ENCODE measurements at places on chromosomes 3 and 15. TPM values are rescaled to one million over a fixed set of nuclear protein-coding genes. Genes with fewer than 3 reads are reported as not detected.

- peaks cover 7% of the 10 kb centered on the region for H3K4me1 ChIP-seq
- no peak overlapping the region for H3K27ac ChIP-seq
- peaks cover 6% of the 10 kb centered on the region for H3K36me3 ChIP-seq
- H3K27me3 ChIP-seq = no peaks in the 10 kb centered on the region
These were observed 3.9 kb upstream of the VILL start for GRCh38 chr3:37986479-37987314.

DNA sequence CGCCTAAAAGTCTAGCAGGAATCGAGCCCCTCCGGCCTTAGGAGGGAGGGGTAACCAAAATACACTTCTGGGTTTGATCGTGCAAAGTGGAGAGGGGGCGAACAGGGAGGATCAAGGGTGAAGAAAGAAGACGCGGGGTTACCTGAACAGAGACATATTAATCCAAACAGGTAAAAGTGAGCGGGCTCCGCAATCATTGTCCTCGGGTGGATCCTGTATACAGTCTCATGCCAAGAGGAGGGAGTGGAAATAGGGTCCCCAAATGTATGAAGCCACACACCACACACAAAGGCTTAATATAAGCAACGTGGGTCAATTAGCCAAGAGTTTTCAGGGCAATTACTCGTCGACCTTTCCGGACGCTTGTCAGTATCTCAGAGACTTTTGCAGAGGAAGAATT, 749.5 kb downstream of the ROBO1 start:
- DNase-seq = no peak
- H3K27ac ChIP-seq = no peak overlapping the region
- H3K4me3 ChIP-seq = no peak overlapping the region
- H3K27me3 ChIP-seq = no peaks in the 10 kb centered on the region

DNA sequence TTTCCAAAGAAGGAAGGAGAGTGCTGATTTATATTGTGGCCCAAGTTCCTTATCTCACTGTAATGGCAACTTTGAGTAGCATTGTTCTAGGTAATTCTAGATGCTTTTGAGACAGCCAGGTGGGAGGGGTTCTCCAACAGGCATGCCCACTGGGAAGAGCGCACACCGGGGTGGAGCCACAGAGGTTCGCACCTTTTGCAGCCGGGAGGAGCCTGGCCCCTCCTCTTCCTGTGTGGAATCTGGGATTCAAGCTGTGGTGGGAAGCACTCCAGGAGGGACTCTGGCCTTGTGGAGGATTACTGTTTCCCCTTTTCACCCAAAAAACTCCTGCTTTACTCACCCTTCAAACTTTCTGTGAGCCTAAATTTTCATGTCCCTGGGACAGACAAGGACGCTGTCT, 53.1 kb downstream of the CFAP20DC start:
- DNase-seq = no peak
- no peaks in the 10 kb centered on the region for H3K36me3 ChIP-seq
- H3K27ac ChIP-seq = no peak overlapping the region
- H3K4me3 ChIP-seq = no peak overlapping the region
- H3K27me3 ChIP-seq = no peaks in the 10 kb centered on the region

GRCh38 chr3:197082871-197083270, 53.3 kb upstream of the MELTF start:
- H3K27ac ChIP-seq = no peak overlapping the region
- H3K4me1 ChIP-seq = peaks cover 7% of the 10 kb centered on the region
- H3K36me3 ChIP-seq = peaks cover 16% of the 10 kb centered on the region
- no peaks in the 10 kb centered on the region for H3K27me3 ChIP-seq
- H3K4me3 ChIP-seq = no peak overlapping the region

- peak overlapping the region; percentile 95 for H3K27ac ChIP-seq
- peaks cover 8% of the 10 kb centered on the region for H3K36me3 ChIP-seq
- no peaks in the 10 kb centered on the region for H3K27me3 ChIP-seq
- no peak for DNase-seq
- H3K4me3 ChIP-seq = peak overlapping the region; percentile 90
- H3K4me1 ChIP-seq = peaks cover 22% of the 10 kb centered on the region
These were observed 1.7 kb downstream of the KLHL24 start for GRCh38 chr3:183637106-183637486.

- H3K27ac ChIP-seq = no peak overlapping the region
- H3K4me3 ChIP-seq = no peak overlapping the region
- peaks cover 2% of the 10 kb centered on the region for H3K27me3 ChIP-seq
- DNase-seq = no peak
- H3K4me1 ChIP-seq = no peaks in the 10 kb centered on the region
- H3K36me3 ChIP-seq = no peaks in the 10 kb centered on the region
These were observed 641 bp downstream of the TRAT1 start for GRCh38 chr3:108823227-108823626.

DNA sequence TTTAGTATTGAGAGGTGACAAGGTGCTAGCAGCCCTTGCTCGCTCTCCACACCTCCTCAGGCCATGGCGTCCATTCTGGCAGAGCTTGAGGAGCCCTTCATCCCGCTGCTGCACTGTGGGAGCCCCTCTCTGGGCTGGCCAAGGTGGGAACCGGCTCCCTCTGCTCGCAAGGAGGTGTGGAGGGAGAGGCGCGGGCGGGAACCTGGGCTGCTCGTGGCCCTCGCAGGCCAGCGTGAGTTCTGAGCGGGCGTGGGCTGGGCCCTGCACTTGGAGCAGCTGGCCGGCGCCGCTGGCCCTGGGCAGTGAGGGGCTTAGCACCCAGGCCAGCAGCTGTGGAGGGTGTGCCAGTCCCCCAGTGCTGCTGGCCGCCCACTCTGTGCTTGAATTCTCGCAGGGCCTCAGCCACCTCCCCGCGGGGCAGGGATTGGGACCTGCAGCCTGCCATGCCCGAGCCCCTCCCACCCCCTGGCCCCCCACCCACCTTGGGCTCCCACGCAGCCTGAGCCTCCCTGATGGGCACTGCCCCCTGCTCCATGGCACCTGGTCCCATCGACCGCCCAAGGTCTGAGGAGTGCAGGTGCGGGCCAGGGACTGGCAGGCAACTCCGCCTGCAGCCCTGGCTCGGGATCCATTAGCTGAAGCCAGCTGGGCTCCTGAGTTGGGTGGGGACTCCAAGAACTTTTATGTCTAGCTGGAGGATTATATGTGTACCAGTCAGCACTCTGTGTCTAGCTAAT, 785.2 kb downstream of the DIPK2A start:
- no peak for DNase-seq
- H3K36me3 ChIP-seq = no peaks in the 10 kb centered on the region
- H3K27ac ChIP-seq = no peak overlapping the region
- H3K4me3 ChIP-seq = no peak overlapping the region
- no peaks in the 10 kb centered on the region for H3K27me3 ChIP-seq

GRCh38 chr3:172658344-172659245, 52.3 kb downstream of the NCEH1 start:
- peaks cover 11% of the 10 kb centered on the region for H3K4me1 ChIP-seq
- DNase-seq = no peak
- no peak overlapping the region for H3K4me3 ChIP-seq
- no peaks in the 10 kb centered on the region for H3K27me3 ChIP-seq
- H3K27ac ChIP-seq = peak overlapping the region; percentile 60

DNA sequence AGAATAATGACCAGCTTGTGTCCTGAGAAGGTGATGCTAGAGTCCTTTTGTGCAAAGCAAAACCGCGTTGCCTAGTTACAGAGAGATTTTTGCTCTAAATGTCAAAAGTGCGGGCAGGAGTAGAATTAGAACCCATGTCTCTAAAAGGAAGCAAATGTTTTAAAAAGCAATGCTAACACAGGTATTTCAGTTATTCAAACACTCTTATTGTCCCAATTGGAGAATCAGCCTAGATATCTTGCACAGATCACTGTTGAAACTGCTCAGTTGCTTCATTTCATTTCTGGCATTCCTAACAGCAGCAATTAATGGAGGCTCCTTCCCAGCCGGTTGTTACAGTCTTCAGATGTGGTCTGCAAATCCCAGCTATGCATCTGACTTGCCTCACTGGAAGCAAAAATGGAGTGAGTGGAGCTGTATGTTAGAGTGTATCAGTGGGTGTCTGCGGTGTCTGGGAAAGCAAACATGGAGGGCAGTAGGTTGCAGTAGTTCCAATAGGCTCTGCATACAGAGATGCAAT, 55.6 kb upstream of the SEMA6D start:
- no peak overlapping the region for H3K27ac ChIP-seq
- no peaks in the 10 kb centered on the region for H3K36me3 ChIP-seq
- no peaks in the 10 kb centered on the region for H3K27me3 ChIP-seq

GRCh38 chr3:192819001-192819569, 91.7 kb upstream of the FGF12 start:
- H3K36me3 ChIP-seq = no peaks in the 10 kb centered on the region
- H3K27me3 ChIP-seq = no peaks in the 10 kb centered on the region
- H3K4me1 ChIP-seq = peaks cover 34% of the 10 kb centered on the region
- peak overlapping the region; percentile 58 for H3K27ac ChIP-seq
- no peak for DNase-seq

DNA sequence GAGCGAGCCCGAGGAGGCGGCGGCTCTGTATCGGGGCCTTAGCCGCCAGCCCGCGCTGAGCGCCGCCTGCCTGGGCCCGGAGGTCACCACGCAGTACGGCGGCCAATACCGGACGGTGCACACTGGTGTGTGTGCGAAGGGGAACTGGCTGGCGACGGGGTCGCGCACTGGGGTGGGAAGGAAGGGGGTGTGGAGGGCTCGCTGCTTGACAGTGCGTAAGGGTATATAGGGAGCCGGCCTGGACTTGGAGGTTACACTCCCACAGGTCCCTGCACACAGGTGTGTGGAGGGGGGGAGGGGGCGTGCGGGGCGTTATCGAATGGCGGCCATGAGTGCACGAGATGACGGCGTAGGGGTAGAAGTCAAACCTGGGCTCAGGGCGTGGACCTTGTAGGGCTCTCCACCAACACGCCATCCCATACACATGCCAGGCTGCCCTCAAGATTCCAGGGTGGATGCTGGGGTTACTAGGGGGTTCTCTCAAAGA, 389 bp downstream of the APEH start:
- no peaks in the 10 kb centered on the region for H3K27me3 ChIP-seq
- peaks cover 7% of the 10 kb centered on the region for H3K36me3 ChIP-seq
- peaks cover 20% of the 10 kb centered on the region for H3K4me1 ChIP-seq

DNA sequence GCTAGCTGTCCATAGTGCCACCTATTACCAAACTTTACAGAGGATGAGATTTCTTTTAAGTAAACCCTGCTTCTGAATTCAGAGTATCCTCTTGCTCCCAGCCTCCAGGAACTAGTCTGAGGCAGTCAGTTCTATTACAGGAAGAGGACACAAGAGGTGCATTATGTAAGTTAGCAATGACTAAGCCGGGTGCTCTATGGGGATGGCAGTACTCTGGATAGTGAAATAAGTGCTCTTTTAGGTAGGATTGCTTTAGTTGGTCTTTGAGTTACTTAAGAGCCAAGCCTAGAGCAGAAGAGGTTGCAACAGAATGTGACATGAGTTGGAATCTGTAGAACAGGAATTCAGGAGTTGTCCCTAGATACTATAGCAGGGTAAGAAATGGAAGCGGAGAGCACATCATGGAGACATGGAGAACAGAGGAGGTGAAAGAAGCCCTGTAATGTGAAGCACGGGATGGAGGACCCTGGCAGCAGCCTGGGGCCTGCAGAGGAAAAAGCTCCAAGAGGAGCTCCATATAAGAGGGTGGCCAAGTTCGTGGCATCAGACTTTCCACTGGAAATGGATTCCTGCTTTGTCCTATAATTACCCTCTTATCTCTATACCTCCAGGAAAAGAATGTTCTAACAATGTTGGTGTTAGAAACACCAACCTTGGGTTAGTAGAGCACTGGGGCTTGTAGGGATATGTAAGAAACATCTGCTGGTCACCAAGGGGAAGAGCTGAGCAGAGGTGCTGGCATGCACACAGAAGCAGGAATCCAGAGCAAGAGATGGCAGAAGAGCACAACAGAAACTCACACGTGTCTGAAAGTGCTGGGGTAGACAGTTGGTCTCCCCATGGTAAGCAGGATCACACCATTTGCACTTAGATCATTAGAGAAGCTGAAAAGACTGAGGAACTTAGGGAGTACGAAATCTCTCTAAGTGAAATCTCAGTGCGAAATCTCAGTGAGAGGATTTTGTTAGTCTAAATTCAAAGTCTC, 851.1 kb downstream of the FHIT start:
- H3K4me1 ChIP-seq = peaks cover 3% of the 10 kb centered on the region
- H3K27me3 ChIP-seq = no peaks in the 10 kb centered on the region
- DNase-seq = no peak
- no peaks in the 10 kb centered on the region for H3K36me3 ChIP-seq
- H3K27ac ChIP-seq = no peak overlapping the region

C3orf85 gene
- not detected for total RNA-seq

GOLGA8Q gene
- total RNA-seq = 1.9 TPM

ABCF3 gene
- total RNA-seq = 67.8 TPM

CAND2 gene
- total RNA-seq = 14.0 TPM

Data from mesothelial cell of epicardium (in vitro differentiated cells).